Muscle of leg (tissue), 16 donors: ENCODE measurements at places on chromosomes 13 and 19. TPM values are rescaled to one million over a fixed set of nuclear protein-coding genes. Genes with fewer than 3 reads are reported as not detected.

The ACER1 gene
- polyA plus RNA-seq = not detected

The PCP2 gene
- 0.32 TPM for polyA plus RNA-seq

The ZIM2 gene
- 1.7 TPM for polyA plus RNA-seq

The MAST1 gene
- polyA plus RNA-seq = 0.90 TPM

- no peak for DNase-seq
Observed at GRCh38 chr19:13825489-13826441, 30.5 kb downstream of the ZSWIM4 start.

DNA sequence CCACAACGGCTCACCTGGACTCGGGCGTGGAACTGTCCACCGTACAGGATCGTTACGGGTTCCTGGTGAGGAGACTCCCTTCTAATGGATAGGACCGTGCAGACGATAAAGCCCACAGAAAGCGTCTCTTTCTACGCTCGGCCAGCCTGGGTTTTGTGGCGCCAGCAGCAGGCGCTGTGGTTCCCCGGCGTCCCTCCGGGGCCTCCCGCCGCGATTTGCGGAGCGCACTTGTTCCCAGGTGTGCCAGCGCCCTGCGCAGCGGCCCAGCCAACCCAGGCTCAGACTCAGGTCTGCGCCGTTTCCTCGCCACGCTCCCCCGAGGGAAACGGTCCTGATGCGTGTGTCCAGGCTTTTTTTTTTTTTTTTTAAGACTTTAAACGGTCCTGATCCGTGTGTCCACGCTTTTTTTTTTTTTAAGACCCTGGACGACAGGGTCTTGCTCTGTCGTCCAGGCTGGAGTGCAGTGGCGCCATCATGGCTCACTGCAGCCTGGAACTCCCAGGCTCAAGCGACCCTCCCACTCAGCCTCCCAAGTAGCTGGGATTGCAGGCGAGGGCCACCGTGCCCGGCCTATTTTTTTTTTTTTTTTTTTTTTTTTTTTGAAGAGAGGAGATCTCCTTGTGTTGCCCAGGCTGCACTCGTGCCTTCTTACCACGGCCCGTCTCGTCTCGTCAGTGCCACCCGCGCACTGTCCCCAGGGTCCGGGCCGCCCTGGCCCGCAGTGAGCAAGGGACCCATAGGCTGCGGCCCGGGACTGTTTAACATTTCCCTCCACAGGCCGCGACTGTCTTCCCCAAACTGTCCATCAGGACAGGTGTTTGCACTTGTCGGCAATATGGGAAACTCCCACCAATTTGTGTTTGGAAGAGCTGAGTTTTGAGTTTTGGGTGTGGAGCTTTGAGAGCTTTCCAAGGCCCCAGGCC, 23.8 kb downstream of the GJA3 start:
- DNase-seq = no peak

DNA sequence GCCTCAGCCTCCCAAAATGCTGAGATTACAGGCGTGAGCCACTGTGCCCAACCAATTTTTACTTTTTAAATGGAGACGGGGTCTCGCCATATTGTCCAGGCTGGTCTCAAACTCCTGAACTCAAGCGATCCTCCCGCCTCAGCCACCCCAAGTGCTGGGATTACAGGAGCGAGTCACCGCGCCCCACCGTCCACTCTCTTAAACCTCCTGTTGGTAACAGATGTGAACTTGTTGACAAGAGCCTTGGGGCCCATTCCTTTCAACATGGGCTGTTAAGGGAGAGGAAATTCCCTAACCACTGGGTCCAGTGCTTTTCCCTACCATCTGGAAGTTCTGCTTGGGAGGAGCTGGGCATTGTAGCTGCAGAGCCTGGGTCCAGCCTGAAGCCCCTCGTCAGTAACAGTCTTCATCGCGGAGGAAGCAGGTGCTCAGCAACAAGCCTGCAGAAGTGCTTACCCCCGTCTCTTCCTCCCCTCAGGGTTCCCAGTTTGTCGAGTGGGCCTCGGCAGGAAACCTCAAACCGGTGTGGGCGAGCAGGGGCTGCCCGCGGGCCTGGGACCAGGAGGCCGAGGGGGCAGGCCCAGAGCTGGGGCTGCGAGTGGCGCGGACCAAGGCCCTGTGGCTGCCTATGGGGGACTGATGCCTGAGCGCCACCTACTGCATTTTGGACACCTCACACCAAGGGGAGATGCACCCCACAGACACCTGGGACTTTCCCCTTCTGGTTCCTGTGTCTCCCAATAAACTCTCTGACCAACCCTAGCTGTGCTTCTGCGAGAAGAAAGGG, 4.0 kb upstream of the FLT3LG start:
- DNase-seq = peak; percentile 36

GRCh38 chr13:31835932-31836331, 96.6 kb downstream of the RXFP2 start:
- no peak for DNase-seq

- peak; percentile 58 for DNase-seq
Observed at GRCh38 chr13:75481176-75482069, 546 bp downstream of the TBC1D4 start.

DNA sequence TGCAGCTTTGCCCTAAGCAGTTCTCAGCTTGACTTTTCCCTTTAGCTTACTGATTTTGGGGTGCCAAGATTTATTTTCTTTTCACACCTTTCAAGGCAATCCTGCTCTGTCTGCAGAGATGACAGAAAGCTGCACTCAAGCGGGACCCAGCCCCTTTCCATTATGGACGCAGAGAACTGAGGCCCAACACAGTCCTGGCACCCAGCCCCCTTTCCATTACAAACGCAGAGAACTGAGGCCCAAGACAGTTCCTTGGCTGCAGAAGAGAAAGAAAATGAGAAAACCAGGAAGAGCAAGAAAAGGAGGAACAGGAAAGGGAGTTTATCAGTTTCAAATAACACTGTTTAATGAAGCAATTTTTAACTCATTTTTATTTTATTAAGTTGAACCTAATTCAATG, 36.8 kb upstream of the ATP11A start:
- DNase-seq = peak; percentile 95

DNA sequence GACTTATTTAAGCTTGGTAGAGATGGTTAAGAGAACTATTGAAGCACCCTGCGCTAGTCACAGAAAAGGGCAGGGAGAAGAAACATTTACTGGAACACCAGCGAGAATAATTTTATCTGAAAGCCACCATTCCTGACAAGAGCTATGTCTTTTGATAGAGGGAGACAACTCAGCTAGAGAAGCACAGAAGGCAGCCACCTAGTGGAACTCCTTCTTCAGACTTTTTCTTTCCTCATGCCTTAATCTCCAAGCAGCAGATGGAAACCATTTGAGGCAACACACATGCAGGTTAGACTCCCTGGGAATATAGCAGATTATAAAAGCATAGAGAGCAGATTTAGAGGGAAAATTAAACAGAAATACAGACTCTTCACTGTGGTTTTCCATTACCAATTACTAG, 813.4 kb downstream of the SLITRK6 start:
- DNase-seq = peak; percentile 36
